ENCODE measurements at places on chromosomes 2 and 18.
A peak's percentile ranks its signal among the peaks of the same experiment; 100 is the strongest.

- no peak for DNase-seq
These were observed 16.1 kb upstream of the FARP2 start for GRCh38 chr2:241339839-241340630.

GRCh38 chr2:86439879-86440630 lies 1.1 kb upstream of the KDM3A start:
- peak; percentile 11 for DNase-seq

DNA sequence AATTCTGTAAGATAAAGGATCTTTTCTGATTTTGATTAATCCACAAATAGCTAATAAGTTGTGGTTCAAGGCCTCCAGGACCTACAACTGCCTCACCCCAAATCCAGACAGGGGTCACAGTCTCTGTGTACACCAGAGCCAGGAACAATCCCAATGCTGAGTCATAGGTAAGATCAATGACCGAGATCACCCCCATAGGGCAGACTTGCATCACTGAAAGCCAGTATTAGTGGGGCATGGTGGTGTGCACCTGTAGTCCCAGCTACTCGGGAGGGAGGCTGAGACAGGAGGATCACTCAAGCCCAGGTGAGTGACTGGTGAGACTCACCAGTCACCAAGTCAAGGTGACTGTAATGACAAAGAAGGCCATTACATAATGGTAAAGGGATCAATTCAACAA lies 12.9 kb downstream of the PARD6G start:
- no peak for DNase-seq

DNA sequence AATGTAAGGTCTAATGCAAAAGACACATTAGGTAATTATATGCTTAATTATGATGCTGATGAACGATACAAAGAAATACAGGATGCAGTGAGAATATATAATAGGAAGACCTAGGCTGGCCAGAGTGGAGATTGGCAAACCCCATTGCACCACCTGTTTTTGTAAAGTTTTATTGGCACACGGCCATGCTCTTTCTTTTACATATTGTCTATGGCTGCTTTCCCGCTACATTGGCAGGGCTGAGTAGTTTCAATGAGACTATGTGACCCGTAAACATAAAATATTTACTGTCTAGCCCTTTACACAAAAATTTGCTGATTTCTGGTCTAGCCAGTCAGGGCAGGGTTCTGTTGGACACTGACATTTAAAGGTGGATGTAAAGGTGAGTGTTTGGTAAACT lies 5.4 kb downstream of the SEC11C start:
- no peak for DNase-seq

- peak; percentile 32 for DNase-seq
These were observed 569.3 kb downstream of the TNS1 start for GRCh38 chr2:217433522-217433921.

- DNase-seq: no peak
These were observed 371 bp upstream of the LCLAT1 start for GRCh38 chr2:30446602-30447148.

GRCh38 chr18:39751161-39751560 lies 2185.6 kb upstream of the CELF4 start:
- no peak for DNase-seq

DNA sequence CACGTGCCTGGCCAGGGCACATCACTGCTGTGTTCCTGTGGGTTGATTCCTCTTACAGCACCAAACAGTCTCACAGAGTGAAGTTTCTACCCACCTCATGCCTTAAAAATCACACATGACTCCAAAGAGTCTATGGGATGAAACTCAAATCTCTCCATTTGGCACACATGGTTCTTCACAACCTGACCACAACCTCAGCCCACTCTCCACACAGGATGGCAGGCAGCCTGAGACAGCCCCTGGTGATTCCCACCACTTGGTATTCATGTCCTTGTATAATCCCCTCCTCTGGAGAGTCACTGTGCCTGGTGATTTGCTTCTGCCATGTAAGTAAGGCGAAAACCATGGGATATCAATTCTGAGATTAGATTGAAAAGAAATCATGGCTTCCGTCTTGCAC lies 46.2 kb downstream of the LBH start:
- no peak for DNase-seq

DNA sequence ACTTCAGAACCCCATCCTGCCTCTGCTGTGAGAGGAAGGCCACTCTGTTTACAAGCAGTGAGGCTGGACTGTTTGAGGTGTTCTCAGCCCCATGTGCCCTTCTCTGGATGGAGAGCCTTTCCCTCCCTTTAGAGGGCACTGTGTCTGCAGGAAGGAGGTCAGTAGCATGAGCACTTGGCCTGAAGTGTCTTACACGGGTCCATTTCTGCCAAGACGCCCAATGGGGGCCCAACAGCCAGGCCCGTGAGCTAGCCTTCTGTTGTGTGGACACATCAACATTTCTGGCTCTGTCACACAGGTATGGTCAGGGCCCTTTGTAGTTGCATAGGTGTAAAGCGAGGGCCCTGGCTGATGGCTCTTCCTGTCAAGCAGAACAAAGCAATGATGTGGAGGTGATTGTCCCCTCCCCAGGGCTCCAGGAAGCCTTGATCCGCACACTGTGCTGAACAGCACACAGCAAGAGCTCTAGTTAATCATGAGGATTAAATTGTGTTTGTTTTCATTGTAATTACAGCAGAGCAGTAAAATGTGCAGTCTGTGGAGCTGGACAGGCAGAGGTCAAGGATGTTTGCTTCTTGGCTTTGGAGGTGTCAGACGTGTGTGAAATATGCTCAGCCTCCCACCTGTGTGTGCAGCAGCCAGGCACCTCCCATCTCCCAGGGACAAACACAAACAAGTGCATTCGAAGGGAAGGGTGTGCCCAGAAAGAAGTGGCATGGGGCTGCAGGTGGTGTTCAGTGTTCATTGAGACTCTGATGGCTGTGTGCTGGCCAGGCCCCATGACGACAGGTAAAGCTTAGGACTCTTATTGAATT lies 132.1 kb downstream of the SH3RF3 start:
- no peak for DNase-seq

GRCh38 chr2:8572712-8573233 lies 109.1 kb upstream of the ID2 start:
- no peak for DNase-seq

DNA sequence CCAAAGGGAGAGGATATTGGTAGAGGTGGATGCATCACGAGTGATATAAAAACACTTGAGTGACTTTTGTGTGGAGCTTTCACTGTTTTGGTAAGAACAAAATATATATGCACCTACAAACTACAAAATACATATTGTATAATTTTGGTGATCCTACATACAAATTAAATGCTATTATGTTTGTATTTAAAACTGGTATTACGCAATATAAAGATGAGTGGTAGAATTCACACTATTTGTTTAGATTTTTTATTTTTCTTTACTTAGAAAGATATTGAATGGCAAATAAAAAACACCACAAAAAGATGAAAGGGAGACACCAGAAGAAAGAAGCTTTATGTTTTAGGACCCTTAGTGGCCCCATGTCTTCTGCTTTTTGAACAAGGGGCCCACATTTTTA lies 770.7 kb upstream of the ID2 start:
- no peak for DNase-seq

DNA sequence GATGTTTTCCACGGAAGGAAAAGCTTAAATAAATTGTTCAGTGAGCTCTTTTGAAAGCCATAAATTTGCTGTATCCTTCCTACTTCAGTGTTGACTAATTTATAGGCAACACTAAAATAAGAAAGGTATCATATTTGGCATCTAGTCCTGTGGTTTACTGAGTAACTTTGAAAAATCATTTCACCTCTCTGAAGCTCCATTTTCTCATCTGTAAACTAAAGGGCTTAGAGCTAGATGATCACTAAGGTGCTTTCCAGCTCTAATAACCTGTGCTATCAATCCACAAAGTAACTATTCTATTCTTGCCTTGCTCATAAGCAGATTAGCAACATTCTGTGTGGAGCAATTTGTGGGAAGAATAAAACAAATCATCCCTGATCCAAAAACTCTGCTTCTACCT lies 3.6 kb upstream of the MYOM1 start:
- no peak for DNase-seq

DNA sequence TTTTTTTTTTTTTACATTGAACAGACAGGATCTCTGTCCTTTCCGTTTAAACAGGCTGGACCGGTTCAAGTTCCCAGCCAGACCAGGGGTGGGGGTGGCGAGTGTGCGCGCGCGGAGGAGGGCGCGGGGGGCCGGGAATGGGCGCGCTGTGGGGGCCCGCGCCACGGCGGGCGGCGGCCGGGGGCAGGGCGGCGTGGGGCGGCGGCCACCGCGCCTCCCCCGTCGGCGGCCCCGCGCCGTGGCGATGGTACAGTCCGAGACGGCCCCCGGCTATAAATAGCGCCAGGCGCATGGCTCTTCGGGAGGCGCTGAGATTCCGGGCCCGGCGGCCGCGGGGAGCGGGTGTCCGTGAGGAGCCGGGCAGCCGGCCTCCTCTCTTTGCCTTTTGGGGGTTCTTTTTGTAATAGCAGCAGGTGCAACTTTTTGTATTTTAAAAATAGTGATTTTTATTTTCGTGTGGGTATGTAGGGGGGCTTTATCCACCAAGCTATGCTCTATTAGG lies 430 bp upstream of the CELF4 start:
- DNase-seq: peak; percentile 57

DNA sequence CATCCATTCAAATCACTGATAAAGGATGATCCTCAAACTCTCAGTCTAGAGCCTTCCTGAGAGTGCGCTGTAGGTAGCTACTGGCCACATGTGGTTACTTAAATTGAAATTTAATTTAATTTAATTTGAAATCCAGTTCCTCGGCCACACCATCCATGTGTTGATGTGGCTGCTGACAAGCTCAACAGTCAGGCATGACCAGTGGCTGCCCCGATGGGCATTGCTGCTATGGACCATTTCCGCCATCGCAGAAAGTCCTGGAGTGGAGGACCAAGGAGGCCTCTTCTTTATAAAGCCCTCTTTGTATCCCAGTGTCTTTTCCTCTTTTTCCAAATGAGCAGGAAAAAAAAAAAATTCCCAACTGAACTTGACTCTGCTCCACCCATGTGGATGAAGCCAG lies 100.6 kb downstream of the HDAC4 start:
- DNase-seq: no peak

- no peak for DNase-seq
These were observed 41.6 kb downstream of the FN1 start for GRCh38 chr2:215394102-215394805.

GRCh38 chr18:62061821-62062478 lies 124.9 kb downstream of the PIGN start:
- no peak for DNase-seq

DNA sequence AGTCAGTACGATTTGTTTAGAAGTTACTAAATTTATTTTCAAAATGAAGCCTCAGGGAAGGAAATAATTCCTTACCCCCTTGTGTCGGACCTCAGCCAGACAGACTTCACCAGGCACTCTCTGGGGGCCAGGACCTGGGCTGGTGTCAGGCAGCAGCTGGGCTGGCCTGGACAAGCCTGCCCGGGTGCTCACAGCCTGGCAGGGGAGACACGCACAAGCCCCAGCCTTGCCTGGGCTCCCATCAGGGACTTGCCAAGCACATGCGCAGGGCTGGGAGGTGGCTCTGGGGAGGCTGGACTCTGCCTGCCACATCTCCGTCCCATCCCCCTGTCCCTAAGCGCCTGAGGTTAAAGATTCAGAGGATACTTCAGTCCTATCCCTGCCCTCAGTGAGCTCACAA lies 56.8 kb upstream of the HS6ST1 start:
- no peak for DNase-seq

DNA sequence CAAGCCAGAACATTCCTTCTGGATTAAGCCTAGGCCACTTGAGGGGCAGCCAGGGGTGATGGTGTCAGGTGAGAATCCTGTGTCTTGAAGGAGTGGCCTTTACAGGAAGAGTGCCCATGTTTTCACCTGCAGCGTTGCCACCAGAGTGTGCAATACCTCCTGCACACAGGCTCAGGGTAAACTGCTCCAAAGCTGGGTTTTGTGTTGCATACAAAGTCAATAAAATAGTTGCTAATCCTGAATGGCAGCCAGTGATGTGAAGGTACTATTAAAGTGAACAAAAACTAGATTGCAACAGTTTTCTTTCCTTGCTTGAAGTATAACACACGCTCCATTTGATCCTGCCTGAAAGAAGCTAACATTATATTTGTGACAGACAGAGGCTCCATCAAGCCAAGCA lies 64.4 kb upstream of the NRP2 start:
- no peak for DNase-seq

- no peak for DNase-seq
These were observed 99.4 kb upstream of the PPP1CB start for GRCh38 chr2:28652217-28652616.

GRCh38 chr2:227888289-227888688 lies 16.9 kb downstream of the DAW1 start:
- DNase-seq: no peak

- DNase-seq: no peak
These were observed 25.0 kb downstream of the BCL11A start for GRCh38 chr2:60528281-60529020.

GRCh38 chr2:224191465-224191864 lies 152.4 kb upstream of the SERPINE2 start:
- DNase-seq: no peak

- DNase-seq: no peak
These were observed 117.9 kb downstream of the TANC1 start for GRCh38 chr2:159086342-159086741.

- no peak for DNase-seq
These were observed 311.2 kb upstream of the PKDCC start for GRCh38 chr2:41736586-41736985.

DNA sequence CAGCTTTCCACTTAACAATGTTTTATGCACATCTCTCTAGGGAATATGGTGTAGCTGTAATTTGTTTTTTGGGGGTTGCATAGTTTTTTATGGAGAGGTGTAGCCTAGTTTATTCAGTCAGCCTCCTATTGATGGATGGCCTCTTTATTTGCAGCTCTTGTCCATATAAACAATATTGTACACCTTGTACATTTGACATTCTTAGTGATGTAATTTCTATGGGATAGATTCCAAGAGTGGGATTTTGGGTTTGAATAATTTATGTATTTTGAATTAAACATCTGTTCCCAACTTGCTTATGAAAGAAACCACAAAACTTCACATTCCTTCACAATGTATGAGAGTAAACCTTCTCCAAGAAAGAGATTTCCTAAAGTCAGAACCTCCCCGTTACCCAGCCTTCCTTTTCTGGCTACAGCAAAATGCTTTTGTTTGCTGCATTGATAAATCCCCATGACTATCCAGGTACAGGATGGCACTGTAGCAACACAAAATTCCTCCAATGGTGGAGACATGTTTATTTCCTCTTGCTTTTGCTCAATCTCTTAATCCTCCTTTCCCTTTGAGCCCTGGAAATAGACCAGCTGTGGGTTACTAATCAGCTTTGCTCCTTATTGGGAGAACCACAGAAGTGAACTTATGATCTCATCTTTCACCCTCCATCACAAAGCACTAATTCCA lies 58.4 kb upstream of the GALR1 start:
- no peak for DNase-seq

DNA sequence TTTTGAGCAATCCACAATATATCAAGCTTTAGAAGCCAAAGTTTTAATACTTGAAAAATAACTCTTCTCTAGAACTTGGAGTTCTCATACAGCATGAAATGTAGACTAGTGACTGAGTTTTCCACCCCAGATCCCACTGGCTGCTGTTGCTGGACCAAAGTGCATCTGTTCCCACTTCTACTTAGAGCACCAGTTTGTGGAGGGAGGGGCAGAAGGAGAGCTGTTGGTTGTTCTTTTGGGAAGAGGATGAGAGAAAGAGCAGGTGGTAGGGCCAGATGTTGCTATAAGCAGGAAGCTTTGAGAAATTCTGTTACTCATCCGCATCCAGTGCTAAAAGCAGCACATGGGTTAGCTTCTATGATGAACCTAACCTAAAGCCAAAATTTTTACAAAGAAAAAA lies 59.0 kb downstream of the MBD2 start:
- DNase-seq: no peak

Data from hindlimb muscle (tissue), 1 donor.